ENCODE measurements at places on chromosomes 4 and X. TPM values are rescaled to one million over a fixed set of nuclear protein-coding genes. Genes with fewer than 3 reads are reported as not detected.
A peak's percentile ranks its signal among the peaks of the same experiment; 100 is the strongest.

- DNase-seq: no peak
These were observed 282.8 kb downstream of the PPP1R2C start for GRCh38 chrX:42495139-42495538.

DNA sequence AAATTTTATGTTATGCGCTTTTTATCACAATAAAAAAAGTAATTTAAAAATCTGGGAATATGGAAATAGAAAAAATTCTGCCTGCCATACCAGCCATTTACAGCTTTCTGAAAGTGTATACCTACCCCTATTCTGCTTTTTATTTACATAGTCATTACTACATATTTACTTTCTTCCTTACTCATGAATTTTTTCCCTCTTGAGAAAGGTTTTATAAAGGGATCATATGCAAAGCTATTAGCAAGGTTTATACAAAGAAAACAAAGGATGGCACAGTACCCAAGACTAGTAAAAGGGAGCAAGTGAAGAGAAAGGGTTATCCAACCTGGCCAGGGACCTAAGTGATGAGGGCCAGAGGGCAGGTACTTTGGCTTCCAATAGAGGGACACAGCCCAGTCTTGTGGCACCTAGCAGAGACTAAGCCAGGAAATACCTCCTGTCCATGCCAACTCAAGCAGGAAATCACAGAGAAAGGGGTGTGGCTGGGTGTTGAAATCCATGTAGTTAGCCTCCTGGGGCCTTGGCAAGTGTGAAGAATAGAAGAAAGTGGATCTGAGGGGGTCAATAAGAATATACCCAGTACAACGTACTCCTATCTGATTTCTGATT is 207.3 kb upstream of the VEGFC start:
- no peak for DNase-seq

- no peak for DNase-seq
These were observed 2.6 kb upstream of the CNOT6L start for GRCh38 chr4:77821775-77822174.

DNA sequence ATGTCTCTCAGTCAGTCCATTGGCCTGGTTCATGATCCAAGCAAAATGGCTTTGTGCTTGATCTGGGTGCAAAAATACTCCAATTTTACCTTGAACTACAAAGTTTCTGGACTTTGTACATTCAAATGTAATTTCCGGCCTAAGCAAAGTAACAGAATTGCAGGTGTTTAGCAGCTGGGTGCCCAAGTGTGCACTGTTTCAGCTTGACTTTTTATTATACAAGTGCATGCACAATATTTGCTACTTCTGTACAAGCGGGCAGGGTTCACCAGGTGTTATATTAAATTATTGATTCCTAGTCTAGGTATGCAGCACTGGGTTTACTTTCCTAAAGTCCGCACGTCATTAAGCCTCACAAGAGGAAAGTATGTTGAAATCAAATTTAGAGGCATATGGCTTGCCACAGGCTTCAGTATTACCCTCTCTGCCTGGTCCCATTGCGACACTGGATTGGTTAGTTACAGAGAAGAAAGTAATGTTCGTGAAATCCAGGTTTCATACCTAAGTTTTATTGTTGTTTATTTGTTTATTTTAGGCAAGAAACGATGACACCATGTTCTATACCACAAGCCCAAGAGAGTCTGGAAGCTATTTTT is 376.9 kb upstream of the CTSO start:
- no peak for DNase-seq

DNA sequence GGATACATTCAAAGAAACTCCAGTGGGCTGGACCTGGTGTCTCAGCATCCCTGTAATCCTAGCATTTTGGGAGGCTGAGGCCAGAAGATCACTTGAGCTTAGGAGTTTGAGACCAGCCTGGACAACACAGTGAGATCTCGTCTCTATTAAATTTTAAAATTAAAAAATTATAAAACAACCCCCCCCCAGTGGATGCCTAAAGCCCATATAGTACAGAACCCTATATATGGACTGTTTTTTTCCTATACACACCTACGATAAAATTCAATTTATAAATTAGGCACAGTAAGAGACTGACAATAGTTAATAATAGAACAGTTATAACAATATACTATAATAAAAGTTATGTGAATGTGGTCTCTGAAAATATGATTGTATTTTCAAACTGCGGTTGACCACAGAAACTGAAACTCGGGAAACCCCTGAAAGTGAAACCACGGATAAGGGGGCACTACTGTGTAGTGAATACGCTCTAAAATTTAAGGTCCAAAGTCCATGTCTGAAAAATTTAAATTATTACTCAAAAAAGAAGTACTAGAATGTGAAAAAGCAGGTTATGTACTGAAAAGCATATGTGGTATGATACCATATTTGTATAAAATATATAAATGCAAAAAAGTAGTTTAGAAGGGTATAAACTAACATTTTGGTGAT is 2.0 kb downstream of the SMIM14 start:
- no peak for DNase-seq

GRCh38 chr4:159090255-159090654 is 12.6 kb upstream of the RAPGEF2 start:
- DNase-seq: no peak

DNA sequence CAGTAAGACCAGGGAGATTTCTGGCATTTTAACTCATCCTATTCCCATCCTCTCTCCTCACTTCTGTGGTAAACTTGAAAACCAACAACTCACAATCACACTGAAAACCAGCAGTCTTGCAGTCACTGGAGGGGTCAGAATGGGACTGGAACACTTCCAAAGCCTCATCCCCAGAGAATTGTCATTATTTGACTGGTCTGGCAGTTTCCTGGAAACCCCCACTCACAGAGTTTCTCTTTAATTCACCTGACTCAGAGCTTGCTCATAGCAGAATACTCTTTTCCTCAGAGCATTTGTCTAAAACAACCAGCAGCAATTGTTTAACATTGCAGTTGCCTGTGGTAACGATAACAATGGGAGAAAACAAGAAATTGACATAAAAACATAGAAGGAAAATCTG is 7.3 kb upstream of the RAB9B start:
- DNase-seq: no peak

- no peak for DNase-seq
These were observed 425.9 kb downstream of the SPOCK3 start for GRCh38 chr4:166808380-166808779.

- DNase-seq: no peak
These were observed 579.4 kb downstream of the GRXCR1 start for GRCh38 chr4:43471950-43472349.

GRCh38 chrX:101450085-101450484 is 35.2 kb upstream of the ARMCX4 start:
- no peak for DNase-seq

DNA sequence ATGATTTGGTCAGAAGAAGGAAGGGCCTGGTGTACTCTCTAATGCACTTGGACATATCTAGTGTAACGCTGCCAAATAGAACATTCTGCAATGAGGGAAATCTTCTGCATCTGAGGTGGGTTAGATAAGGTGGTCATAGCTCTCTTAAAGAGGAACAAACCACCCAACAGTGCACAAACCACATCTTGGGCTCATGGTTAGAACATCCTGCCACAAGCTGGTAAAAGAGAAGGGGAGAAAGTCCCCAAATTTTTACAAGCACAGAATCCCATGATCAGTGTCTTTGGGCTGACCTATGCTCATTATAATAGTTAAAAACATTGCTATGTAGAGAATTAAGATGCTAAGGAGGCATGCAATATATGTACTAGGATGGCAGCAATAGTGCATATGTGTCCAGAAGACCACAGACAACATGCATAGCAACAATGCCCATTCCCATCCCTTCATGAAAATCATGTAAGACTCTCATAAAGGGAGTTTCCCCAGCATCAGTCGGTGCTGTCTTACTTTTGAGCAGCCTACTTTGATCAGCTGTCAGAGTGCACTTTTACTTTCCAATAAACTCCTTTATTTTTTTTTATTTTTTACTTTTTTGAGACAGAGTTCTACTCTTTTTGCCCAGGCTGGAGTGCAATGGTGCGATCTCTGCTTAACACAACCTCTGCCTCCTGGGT is 99.7 kb upstream of the SLC7A11 start:
- no peak for DNase-seq

DNA sequence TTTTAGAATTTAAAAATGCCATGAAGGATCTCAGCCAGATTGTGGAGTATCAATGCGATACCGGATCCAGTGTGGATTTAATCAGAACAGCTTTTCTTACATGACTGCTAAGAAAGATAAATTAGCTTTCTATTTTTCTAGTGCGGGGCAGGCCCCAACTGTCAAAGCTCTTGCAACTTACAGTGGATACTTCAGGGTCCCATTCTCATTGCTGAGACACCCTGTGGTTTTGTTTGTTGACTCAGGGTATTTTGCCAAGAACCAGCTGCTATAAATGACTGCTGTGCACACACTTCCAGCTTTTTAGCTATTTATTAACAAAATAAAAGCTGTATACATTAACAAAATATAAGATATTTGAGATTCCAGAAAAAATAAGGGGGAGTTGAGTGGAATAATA is 166.4 kb downstream of the DCLK2 start:
- DNase-seq: no peak

- DNase-seq: peak; percentile 29
These were observed 168.8 kb upstream of the FAM47A start for GRCh38 chrX:34300871-34301270.

- no peak for DNase-seq
These were observed 185.9 kb downstream of the CFAP299 start for GRCh38 chr4:80521438-80521837.

- no peak for DNase-seq
These were observed 78.9 kb upstream of the PSAPL1 start for GRCh38 chr4:7513671-7514070.

DNA sequence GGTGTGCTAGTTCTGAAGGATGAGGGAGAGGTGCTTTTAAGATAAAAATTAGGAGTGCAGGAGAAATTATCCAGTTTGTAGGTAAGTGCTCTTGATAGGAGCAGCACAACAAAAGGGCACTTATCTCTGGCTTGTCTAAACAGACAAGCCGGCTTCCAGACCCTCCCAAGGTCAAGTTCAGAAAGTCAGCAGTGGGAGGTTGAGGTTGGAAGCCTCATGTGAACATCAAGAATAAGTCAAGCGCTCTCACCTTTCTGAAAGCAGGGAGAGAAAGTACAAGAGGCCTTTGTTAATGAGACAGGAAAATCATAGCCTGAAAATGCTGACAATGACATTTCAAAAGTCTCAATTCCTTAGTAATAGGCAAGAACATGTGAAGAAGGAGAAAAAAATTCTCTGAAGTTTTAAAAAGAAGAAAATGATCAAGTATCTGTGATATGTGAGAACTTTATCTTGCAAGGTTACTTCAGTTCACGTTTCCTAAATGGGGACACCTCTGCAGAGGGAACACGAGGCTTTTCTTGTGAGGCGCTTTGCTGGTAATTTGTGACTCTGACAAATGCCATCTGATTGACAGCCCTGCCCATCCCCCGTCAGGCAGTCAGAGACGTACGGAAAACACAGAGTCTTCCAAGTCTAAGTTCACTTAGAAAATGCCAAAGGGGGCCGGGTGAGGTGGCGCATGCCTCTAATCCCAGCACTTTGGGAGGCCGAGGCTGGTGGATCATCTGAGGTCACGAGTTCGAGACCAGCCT is 62.2 kb downstream of the TIGD2 start:
- no peak for DNase-seq

GRCh38 chr4:38084877-38085711 is 124.9 kb downstream of the PTTG2 start:
- no peak for DNase-seq

DNA sequence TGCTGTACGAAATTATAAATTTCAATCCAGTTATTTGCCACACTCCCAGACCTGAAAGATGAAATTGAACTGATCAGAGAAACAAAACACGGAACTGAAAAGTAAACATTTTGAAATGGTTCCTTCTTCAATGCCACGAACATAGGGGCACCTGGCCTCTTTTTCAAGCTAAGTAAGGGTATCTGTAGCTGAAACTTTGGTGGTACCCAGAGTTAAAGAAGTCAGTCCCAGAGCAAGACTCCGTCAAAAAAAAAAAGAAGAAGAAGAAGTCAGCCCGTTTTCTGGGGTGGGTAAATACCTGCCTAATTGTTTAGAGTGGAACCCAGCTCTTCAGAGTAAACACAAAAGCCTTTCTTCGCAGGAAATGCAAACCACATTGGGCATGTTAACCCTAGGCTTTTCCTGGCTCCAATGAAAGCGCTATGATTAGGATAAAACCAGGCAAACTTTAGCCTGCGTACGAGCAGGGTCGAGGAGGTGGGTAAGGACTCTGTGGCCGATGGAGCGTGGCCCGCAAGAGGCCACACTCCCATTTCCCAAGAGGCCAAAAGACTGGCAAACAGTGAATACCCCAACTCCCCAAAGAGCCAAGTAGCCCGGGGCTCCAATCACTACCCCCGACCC is 1.3 kb downstream of the ANTXR2 start:
- DNase-seq: peak; percentile 26

GRCh38 chrX:100681599-100681998 is 37.6 kb downstream of the SRPX2 start:
- no peak for DNase-seq

GRCh38 chr4:150598909-150599308 is 17.0 kb downstream of the MAB21L2 start:
- DNase-seq: no peak

DNA sequence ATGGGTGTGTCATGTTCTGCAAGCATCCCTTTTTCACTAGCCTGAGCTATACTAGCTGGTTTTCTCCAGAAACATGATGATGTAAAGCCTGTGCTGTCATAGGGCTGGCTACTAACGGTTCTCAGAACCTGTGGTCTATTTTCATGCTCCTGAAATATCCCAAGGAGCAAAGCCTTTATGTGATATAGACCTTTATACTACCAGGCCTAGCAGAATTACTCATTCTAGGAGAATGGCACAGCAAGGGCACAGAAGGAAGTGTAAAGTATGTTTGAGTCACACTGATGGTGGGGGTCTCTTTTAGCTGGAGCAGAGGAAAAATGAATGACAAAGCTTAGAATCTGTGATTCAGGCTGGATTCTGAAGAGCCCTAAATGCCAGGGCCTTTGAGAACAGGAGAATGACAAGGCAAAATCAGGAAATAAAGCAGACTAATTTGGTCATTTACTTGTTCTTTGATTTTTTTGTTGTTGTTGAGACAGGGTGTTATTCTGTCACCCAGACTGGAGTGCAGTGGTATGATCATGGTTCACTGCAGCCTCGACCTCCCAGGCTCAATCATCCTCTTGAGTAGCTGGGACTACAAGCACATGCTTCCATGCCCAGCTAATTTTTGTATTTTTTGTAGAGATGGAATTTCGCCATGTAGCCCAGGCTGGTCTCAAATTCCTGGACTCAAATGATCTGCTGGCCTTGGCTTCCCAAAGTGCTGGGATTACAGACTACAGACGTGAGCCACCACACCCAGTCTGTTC is 11.8 kb downstream of the TCEAL1 start:
- no peak for DNase-seq

GRCh38 chr4:54726907-54727306 is 69.2 kb downstream of the KIT start:
- DNase-seq: no peak

GRCh38 chr4:147969573-147970385 is 237.9 kb downstream of the ARHGAP10 start:
- DNase-seq: peak; percentile 40

GRCh38 chrX:8364369-8365141 is 100.1 kb upstream of the VCX3B start:
- DNase-seq: no peak

The PPBP gene
- 14.8 TPM for polyA plus RNA-seq

The SPATA18 gene
- polyA plus RNA-seq: 1.6 TPM

The RPS3A gene
- 3,930 TPM for polyA plus RNA-seq

The GAB1 gene
- 62.9 TPM for polyA plus RNA-seq

The CSAG2 gene
- polyA plus RNA-seq: not detected

The PLP1 gene
- 7.2 TPM for polyA plus RNA-seq

The PAGE2B gene
- 0.32 TPM for polyA plus RNA-seq

The VCX2 gene
- polyA plus RNA-seq: 0.28 TPM

The ARAP2 gene
- 8.7 TPM for polyA plus RNA-seq

The CXorf65 gene
- polyA plus RNA-seq: not detected

The FAM184B gene
- polyA plus RNA-seq: 0.85 TPM

The PDE5A gene
- polyA plus RNA-seq: 56.0 TPM

The ADH7 gene
- polyA plus RNA-seq: not detected

The TLR2 gene
- polyA plus RNA-seq: 9.8 TPM

The MAGEA6 gene
- not detected for polyA plus RNA-seq

Data from left kidney (tissue), 8 donors.